ENCODE measurements at places on chromosomes 7 and 10.

- no peak for DNase-seq
Observed at GRCh38 chr7:25238066-25238725, 9.9 kb upstream of the NPVF start.

GRCh38 chr7:73811760-73812168 lies 19.0 kb upstream of the CLDN4 start:
- DNase-seq = peak; percentile 80

DNA sequence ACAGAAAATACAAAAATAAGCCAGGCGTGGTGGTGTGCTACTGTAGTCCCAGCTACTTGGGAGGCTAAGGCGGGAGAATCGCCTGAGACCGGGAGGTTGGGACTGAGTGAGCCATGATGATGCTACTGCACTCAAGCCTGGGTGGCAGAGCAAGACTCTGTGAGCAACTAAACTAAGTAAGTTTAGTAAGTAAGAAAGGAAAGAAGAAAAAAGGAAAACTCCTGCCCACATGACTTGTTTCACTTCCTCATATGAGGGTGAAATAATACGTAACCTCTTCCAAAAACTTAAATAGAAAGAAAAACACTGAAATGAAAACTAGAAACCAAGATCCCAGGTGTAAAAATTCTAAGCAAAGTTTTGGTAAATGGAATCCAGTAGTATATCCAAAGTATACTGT lies 79.6 kb downstream of the LARP4B start:
- DNase-seq = no peak

DNA sequence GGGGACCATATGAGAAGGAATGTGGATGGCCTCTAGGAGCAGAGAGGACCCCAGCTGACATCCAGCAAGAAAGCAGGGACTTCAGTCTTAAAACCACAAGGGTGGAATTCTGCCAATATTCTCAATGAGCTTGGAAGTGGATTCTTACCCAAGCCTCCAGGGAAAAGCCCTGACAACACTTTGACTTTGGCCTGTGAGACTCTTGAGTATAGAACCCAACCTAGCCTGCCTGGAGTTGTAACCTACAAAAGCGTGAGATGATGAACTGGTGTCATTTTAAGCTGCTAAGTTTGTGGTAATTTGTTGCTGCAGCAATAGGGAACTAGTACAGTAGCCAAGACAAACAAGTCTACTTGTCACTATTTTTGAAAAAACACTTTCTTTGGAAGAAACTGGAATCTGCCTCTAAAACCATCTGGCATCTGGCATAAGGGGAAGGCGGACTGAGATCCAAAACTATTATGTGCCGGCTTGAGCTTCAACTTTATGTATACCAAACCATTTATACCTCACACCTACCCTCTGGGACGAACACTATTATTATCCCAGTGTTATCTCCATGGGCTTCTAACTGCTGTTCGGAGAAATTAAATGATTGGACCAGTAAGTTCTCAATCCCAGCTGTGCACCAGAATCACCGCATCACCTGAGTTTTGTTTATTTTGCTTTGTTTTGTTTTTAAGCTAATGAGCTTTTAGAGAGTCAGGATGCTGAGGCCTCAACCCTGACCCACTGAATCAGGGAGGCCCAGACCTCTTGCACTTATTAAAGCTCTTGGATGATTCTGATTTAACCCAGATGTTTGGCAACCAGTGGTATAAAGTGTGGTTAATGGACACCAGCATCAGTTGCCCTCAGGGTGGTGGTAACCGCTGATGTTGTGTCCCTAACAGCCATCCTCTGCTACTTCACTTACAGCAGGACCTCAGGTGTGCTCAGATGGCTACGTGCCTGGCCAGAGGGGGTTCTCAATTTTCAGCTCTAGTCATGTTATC lies 83.0 kb downstream of the C1GALT1 start:
- no peak for DNase-seq

DNA sequence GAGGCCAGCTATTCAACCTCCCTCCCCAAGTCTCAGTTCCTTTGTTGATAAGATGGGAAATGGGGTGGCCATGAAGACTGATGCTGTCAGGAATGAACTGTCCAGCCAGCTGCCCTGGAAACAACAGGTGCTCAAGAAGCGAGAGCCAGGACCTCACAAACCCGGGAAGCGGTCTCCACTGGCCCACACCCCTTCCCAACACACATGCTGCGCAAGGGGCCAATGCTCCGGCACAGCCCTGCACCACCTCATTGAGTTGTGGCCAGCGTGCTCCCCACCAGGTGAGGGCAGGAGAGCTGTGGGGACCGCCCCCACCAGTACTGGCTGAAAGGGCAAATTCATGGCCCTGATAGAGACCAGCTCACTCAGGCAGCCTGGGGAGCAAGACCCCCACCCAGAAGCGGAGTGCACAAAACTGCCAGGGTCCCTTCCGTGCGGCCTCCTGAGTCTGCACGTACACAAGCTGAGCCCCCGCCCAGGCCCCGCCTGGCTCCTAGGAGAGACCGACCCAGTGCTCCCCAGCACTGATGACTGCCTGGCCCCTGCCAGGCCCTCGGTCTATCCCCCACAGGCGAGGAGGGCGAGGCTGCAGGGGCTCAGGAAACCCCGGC lies 216.6 kb downstream of the MAD1L1 start:
- DNase-seq = peak; percentile 49

GRCh38 chr7:51477323-51477722 lies 160.7 kb upstream of the COBL start:
- DNase-seq = no peak

DNA sequence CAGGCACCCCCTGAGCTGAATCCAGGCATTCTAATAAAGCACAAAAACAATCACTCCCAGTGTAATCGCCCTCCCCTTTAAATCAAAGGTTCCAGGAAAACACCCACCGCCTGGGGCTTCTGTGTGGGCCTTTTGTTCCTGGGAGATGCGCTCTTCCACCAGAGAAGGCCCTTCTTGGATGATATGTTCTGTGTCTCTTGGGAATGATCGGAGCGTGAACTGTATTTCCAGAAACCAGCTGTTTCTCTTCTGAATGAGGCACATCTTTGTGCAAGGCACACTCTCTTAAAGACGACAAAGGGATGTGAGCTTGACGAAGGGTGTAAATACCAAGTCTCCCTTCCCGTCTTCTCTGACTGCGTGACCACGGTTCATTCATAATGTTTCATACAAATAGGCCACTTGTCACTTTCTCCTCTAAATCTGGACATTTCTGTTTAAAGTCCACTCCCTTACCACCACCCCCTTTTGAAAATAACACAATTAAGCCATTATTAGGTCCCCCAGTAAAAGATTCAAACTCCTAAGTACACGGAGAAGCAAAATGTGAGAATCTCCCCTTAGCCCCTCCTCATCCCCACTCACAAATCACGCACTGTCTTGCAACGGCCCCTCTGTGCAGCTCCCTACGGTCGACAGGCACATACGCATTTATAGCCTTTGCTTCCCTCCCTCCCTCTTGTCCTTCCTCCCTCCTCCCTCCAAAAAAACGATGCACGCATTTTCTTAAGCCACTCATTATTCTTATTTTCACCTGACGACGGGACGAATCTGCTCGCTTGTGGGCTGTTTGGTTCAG lies 45.6 kb upstream of the ENO4 start:
- DNase-seq = no peak

- DNase-seq = no peak
Observed at GRCh38 chr10:78913219-78914059, 155.3 kb upstream of the ZMIZ1 start.

DNA sequence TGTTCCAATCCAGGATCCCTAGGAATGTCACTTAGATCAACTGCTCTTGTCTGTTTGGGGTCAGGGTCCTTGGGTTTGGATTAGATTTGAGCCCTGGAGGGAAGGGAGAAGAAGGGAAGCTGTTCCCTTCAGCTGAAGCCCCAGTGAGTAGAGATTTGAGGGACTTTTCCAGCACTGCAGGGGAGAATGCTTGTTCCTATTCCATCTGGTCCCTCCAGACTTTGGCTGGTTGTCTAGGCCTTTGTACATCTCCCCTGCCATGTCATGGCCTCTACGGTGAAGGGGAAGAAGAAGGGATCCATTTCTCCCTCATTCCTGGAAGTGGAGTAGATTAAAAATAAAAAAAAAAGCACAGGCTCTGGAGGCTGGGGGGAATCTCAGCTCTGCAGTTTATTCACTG lies 11.1 kb downstream of the C10orf62 start:
- no peak for DNase-seq

DNA sequence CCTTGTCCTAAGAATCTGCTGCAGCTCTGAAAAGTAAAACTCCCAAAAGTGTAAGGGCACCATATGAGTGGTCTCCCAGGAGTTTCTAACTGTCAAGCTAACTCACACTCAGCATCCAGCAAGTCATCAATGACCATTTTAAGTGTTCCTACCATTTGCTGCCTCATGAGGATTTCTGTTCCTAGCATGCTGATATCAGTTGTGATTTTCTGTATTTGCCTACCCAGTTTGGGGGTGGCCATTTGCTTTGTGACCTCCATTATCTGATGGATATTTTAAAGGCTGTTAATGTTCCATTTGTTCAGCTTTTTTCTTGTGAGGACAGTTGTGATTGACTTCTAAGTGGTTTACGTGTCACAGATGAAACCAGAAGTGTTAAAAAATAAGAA lies 2.9 kb downstream of the FAM24B start:
- no peak for DNase-seq

All from ascending aorta (tissue), 2 donors.